ENCODE measurements at places on chromosomes 7 and 10. TPM values are rescaled to one million over a fixed set of nuclear protein-coding genes. Genes with fewer than 3 reads are reported as not detected.

BAIAP2L1 gene
- total RNA-seq = 45.8 TPM

CYP2E1 gene
- total RNA-seq = 0.25 TPM

ATG9B gene
- total RNA-seq = 0.39 TPM

GRID2IP gene
- total RNA-seq = not detected

PYROXD2 gene
- 4.8 TPM for total RNA-seq

C7orf33 gene
- total RNA-seq = not detected

FGFBP3 gene
- total RNA-seq = 2.2 TPM

FAM25G gene
- total RNA-seq = 1.1 TPM

KLF14 gene
- 0.08 TPM for total RNA-seq

DGKI gene
- total RNA-seq = 0.29 TPM

SPDYE5 gene
- not detected for total RNA-seq

MLXIPL gene
- 1.4 TPM for total RNA-seq

SPDYE8 gene
- not detected for total RNA-seq

EPHB4 gene
- 43.5 TPM for total RNA-seq

FBXL13 gene
- total RNA-seq = 0.41 TPM

WDR86 gene
- 0.11 TPM for total RNA-seq

AKR1C4 gene
- not detected for total RNA-seq

ABCF2 gene
- total RNA-seq = 62.0 TPM

CYP2C8 gene
- not detected for total RNA-seq

HERC4 gene
- 29.1 TPM for total RNA-seq

AGBL3 gene
- total RNA-seq = 1.5 TPM

PARG gene
- 20.2 TPM for total RNA-seq

OPN1SW gene
- not detected for total RNA-seq

NDUFB2 gene
- 392 TPM for total RNA-seq

NPTX2 gene
- total RNA-seq = 0.14 TPM
